Stimulated activated CD8-positive, alpha-beta memory T cell treated with anti-CD3 and anti-CD28 coated beads, Interleukin-4, amount 100 ng/mL, for 1 hour (primary cell): ENCODE measurements at places on chromosomes 4 and X.

GRCh38 chr4:143375326-143376073 is 38.8 kb downstream of the GAB1 start:
- no peak for DNase-seq

DNA sequence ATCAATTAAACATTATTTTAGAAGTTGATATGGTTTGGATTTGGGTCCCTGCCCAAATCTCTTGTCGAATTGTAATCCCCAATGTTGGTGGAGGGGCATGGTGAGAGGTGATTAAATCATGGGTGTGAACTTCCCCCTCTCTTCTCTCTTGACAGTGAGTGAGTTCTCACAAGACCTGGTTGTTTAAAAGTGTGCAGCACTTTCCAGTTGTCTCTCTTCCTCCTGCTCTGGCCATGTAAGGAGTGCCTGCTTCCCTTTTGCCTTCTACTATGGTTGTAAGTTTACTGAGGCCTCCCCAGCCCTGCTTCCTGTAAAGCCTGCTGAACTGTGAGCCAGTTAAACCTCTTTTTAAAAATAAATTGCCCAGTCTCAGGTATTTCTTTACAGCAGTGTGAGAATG is 141.4 kb downstream of the GALNTL6 start:
- DNase-seq, result no peak

DNA sequence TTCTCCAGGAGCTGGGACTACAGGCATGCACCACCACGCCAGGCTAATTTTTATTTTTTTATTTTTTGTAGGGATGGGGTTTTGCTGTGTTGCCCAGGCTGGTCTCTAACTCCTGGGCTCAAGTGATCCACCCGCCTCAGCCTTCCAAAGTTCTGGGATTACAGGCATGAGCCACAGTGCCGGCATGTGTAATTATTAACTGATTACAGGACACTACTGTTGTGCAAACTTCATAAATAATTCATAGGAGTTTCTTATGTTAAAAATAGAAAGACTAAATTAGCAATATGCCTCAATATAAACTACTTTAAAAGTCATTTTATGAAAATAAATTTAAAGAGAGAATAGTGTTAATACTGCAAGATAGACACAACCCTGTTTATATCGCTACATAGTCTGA is 221.9 kb downstream of the SNCA start:
- no peak for DNase-seq

DNA sequence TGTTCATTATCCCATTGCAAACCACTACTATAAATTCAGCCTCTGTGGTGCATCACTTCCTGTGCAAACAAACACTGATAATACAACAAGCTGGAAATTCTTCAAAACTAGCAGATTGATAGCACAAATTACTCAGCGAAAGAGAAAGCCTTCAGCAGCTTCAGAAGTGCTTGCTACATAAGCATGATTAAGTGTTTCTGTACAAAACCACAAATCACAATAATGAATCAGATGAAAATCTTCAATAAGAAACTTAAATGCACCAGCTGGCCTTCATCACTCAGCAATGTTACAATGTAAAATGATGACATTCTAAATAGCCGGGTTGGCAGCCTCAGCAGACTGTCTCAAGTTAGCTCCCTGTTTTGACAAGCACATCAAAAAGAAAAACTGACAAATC is 262.2 kb downstream of the SPOCK3 start:
- no peak for DNase-seq

DNA sequence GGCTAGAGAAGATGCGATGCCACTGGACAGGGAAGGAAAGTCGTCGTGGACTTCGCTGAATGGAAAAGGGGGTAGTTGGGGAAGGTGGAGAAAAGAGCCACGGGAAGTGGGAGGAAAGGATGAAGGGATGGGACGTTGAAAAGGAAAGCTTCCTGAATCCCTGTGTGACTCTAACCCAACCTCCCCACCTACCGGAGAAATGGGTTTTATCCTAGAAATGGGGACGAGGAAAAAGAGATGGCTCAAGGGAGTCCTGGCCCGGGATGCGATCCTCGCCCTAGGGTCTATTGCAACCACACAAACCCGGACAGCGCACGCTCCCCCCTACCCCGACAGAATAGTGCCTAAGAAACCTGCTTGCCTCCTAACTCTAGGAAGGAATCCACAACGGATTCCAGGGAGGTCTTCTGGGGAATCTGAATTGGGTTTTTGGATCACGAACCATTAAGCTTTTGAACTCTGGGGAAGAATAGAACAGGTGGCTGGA is 738 bp upstream of the TSPAN5 start:
- DNase-seq, result no peak

DNA sequence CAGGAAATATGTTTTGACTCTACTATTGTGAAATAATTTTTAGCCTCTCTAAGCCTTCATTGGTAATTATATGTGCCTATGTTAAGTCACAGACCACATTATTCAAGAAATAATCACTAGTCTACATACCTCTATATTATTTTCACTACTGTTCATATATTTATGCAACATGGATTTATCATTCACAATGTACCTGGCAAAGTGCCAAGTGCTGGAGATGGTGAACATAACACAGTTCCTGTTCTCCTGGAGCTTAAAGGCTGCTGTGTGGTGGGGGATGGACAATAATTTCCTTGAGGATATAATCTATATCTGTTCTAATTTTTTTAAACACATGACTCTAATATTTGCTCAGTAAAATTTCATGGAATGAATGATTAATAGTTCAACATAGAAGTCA is 527.7 kb upstream of the CXorf51A start:
- no peak for DNase-seq

GRCh38 chr4:8437281-8437680 is 3.2 kb downstream of the ACOX3 start:
- no peak for DNase-seq

- no peak for DNase-seq
These were observed 29.1 kb downstream of the SETD7 start for GRCh38 chr4:139526928-139527327.

DNA sequence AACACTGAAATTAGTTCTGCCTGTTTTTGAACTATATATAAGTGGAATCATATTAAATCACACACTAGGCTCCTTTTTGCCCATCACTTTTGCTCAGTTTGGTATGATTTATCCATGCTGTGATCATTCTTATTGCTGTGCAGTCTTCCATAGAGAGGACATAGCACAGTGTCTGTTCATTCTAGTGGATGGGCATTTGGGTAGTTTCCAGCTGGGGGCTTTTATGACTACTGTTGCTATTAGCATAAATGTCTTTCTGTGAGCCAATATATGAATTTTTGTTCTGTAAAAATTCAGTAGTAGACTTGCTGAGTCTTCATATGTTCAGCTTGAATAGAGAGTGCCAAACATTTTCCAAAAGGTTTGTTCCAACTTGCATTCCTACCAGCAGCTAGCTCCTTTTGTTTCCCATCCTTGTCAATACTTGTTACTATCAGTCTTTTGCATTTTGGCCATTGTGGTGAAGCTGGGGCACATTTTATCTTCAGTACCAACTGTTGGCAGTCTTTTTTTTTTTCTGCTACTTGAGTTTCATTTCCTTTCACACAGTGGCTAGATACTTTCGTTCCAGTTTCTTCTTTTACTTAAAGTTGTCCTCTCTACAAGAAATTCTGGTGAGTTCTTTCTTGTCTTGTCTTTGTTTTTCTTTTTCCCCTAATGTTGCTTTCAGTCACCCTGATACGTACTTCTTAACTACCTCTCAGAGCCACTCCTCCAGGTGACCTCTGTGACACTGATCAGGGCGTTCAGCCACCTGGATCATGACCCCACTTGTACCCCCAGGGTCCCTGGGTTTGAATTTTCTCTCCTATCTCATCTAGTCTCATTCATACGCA is 87.0 kb downstream of the ANXA3 start:
- DNase-seq, result no peak

DNA sequence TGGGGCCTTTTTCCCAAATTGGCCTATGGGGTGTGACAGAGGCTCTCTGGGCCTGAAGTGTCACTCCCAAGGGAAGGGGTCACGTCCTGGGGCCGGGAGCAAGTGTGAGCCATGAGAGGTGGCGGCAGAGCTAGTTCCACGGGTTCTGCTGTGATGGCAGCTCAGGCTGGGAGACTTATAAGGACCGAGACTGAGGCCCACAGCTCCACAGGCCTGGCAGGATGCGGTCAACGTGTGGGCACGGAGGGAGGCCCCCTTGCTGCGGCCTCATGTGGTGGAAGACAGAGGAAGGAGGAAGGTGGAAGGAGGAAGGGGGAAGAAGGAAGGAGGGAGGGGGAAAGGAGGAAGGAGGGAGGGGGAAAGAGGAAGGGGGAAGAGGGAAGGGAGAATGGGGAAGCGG is 7.2 kb upstream of the CPLX1 start:
- no peak for DNase-seq

DNA sequence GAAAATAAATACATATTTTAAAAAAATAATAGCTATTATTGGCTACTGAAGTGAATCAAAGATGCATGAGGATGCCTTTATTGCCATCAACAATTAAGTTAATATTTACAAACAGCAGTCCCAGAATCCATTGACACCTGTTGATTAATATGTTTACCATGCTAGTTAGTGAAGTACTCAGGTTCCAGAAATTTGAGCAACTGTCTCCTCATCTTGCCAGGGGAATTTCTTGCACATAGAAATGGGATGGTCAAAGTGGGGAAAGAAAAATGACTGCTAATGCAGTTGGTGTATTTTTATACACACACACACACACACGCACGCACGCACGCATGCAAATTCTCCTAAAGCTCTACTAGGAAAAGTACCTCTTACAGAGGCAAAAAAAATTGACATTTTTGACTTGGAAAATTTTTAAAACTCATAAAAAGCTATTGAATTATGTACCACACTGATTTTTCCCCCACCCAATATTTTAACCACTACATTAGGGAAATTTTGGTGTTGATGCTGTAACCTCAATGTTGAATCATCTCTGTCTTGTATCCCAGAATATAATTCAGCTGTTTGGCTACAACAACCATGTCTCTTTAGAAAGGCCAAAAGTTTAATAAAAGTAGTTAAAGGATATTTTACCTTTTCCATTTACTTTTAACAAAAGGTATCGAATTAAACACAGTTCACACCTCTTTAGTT is 105.3 kb upstream of the TMEM150C start:
- DNase-seq, result no peak

DNA sequence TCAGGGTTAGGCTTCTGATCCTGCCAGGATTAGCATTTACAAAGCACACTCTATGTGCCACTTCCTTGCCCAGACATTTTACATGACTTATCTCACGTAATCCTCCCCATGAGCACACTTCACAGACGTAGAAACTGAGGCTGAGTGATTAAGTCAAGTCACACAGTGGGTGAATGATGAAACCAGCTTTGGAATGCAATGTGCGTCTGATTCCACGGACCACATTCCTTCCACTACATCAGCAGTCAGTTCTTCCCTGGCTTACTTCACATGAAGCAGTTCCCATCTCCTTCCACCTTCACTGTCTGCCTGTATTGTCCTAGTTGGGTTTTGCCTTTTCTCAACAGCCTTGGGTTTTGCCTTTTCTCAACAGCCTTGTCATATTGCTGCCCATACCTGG is 134.3 kb upstream of the PPARGC1A start:
- no peak for DNase-seq

- DNase-seq, result no peak
These were observed 62.6 kb downstream of the FRAS1 start for GRCh38 chr4:78119698-78120097.
